ENCODE measurements at places on chromosomes 11 and 22.

DNA sequence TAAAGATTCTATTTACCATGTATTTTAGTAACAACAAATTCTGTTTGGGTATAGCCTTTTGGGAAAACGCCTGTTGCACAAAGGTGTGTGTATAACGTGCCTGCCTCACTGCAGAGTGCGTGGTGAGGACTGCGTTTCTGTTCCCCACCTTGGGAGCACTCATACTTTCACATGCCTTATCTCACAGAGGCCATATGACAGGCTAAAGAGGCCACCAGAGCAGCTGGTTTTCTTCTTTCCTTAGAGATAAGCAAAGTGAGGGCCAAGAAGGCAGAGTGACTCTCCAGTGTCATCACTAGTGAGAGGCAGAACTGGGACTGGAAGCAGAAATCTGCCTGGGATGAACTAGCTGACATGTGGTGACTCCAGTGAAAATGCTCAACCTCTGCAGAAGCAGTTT is 369.2 kb upstream of the NARS2 start:
- no peak for DNase-seq

- no peak for DNase-seq
Observed at GRCh38 chr11:72972496-72973128, 158.4 kb downstream of the ATG16L2 start.

DNA sequence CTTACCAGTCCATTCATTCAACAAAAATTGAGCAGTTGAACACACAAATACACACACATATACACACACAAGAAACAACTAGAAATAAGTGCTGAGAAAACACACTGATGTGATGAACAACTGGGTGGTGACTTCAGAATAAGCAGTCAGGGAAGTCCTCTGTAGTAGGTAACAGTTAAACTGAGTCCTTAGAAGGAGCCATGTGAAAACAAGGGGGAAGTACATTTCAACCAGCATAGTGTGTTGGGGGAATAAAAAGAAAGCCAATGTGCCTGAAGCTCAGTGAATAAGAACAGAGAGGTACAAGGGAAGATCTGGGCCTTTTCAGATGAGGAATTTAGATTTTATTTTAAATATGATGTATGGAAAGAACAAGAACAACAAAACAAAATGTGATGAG is 6.8 kb upstream of the TMEM123 start:
- DNase-seq: no peak

- DNase-seq: no peak
Observed at GRCh38 chr11:15910761-15911160, 445.6 kb downstream of the SOX6 start.

DNA sequence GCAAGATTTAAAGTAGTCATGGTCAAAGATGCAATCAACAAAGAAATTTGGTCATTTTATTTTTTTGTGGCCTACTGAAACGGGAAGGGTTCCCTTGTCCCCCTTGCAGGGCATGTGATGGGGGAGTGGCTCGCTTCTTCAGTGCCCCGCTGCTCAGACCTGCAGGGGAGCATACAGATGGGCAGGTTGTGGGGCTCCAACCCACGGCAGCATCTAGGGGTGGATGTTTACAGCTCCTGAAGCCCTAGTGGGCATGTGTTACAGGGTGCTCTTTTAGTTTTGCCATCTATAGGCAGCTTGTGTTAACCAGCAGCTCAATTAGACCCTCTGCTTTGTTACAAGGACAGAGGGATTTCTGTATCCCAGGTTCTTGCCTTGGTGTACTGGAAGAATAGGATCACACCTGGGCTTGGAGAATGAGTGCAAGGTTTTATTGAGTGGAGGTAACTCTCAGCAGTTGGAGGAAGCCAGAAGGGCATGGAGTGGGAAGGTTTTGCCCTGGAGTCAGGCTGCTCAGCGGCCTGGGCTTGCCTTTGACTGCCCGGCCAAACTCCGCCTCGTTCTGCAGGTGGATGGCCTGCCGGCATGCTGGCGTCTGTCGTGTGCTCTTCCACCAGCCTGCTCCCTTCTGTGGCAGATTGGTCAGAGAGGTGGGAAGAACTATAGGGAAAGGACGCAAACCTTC is 9.4 kb downstream of the GSTP1 start:
- DNase-seq: no peak

- no peak for DNase-seq
Observed at GRCh38 chr22:41951898-41952474, at the start of gene SMIM45. Gene SMIM45 (plus strand): TSS chr22:41952150.

DNA sequence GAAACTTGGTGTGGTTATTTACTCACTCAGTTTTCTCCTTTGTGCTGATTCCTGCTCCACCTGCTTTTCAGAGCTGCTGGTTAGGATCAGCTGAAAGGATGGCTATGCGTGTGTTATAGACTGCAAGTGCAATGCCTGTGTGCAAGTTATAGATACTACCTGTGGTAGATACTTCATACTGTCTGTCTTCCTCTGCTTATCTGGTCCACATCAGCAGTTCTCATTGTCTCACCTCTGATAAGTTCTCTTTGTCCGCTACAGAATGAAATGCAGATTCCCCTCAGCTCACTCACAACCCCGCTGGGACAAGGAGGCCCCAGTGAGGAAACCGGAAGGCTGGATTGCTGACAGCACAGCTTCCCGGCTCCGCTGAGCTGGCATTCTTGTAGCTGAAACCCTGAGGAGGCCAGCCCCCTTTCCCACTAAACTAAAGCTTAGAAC is 37.5 kb upstream of the LYVE1 start:
- DNase-seq: no peak

DNA sequence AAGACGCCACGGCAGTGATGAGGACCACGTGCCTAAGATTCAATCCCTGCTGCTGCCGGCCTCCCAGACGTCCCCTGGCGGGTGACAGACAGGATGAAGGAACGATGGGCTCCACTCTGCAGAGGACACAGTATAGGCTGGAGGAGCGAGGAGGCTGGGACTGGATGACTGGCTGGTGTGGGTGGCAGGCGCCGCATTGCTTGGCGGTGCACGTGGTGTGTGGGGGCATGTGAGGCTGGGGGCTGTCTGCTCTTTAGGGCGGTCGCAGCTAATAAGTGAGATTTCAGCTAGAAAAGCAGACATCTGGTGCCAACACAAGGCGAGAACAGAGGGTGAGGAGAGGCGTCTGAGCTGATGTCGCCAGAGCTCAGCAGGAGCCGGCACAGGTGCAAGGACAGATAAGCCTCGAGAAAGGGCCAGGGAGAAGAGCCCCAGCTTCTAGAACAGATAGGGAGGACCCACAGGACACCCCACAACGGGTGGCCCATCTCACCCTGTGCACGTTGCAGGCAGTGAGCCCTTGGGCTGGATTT is 33.2 kb downstream of the TSPAN4 start:
- no peak for DNase-seq

DNA sequence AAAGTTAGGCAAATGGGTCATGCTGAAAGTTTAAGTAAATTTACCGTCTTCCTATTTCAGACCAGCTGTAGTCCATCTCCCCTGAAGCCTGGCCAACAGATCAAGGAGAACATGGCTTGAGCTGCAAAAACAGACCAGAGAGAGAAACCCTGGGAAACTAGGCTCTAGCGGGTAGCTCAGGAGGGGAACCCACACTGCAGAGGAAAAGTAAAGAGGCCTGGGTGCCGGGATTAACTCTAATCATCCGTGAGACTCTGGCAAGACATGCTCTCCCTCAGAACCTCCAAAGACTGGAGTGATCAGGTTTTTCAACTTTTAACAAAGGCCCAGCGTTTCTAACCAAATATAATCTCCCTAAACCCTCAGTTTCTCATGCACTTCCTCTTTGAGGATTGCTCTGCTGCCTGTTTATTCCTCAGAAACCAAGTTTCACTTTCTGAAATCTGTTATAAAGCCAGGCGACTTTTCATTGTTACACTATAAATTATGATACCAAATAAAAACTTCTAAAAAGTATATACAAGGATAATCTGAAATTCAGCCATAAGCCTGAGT is 67.5 kb downstream of the GAB2 start:
- no peak for DNase-seq

- DNase-seq: no peak
Observed at GRCh38 chr11:129644326-129644725, 171.3 kb upstream of the TMEM45B start.
